ENCODE measurements at places on chromosomes 5 and 9.

DNA sequence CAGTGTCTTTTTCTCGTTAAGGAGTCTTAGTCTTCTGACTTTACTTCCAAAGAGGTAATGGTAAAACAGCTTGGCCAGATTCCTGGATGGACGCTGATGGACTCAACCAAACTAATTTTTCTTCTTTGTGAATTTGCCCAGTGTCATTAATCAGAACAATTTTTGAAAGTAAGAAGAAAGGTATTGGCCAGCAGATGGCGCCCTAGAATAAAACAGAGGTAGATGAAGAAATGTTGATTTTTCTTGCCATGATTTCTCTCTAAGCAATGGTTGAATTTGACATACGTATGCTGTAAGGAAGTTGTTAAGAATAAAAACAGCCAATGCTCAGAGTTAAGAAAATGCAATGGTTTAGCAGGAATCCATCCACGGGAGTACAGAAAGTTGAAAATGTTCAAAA lies 500.0 kb downstream of the DIRAS2 start:
- DNase-seq: peak; percentile 58

- DNase-seq: no peak
Observed at GRCh38 chr5:148623741-148624140, 30.6 kb downstream of the HTR4 start.

- DNase-seq: no peak
Observed at GRCh38 chr5:159695741-159696294, 220.5 kb upstream of the ADRA1B start.

GRCh38 chr9:27763831-27764230 lies 190.6 kb upstream of the C9orf72 start:
- DNase-seq: no peak

GRCh38 chr9:129938291-129938979 lies 103.2 kb downstream of the USP20 start:
- DNase-seq: no peak
